ENCODE measurements at places on chromosomes 12 and 14.

GRCh38 chr12:95633049-95633731, 81.9 kb upstream of the USP44 start:
- DNase-seq = no peak

- DNase-seq = no peak
Observed at GRCh38 chr12:87428701-87429277, 600.4 kb downstream of the C12orf50 start.

DNA sequence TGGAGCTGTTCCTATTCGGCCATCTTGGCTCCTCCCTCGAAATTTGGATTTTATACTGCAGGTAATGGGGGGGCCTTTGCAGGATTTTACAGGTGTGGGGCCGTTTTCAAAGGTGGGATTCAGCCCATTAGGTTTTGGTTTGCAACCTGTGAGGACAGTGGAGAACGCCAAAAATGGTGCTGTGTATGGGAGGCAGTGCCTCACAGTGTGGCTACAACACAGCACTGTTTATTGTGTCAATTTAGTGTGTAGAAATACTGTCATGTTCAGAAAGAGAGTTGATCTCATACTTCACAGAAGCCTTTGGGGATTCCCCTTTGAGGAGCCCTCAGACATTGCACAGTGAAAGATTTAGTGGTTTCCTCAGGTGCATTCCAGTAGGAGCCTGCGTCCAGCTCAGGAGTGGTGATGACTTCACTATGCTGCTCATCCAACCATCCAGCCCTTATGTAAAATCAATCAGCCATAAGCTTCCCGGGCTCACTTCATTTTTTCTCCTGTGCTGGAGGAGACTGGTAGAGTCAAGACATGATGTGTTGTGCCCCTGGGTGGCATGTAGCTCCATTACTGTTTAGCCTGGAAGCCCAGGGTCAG, 92.7 kb upstream of the PRMT8 start:
- DNase-seq = no peak

DNA sequence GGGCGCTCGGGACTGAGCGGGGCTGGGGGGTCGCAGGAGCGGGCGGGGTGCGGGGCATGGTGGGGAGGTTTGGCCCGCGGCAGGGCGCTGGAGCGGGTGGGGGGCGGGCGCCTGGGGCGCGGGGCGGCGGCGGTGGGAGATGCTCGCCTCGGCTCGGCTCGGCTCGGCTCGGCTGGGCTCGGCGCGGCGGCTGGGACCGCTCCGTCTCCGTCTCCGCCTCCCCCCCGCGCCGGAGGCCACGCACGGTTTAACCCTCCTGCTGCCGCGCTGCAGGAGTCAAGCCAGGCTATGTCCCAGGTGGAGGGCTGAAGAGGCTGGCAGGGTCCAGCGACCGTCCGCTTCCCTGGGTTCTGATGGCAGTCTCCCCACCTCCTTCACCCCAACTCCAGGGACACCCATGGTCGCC, at the start of gene PIANP:
Gene PIANP (minus strand): TSS at position 170 of the 406 bp plus-strand sequence. CDS start 2,754 bp downstream, outside the sequence.
- peak; percentile 36 for DNase-seq

- no peak for DNase-seq
Observed at GRCh38 chr14:64515053-64515452, 10.5 kb downstream of the ZBTB1 start.

DNA sequence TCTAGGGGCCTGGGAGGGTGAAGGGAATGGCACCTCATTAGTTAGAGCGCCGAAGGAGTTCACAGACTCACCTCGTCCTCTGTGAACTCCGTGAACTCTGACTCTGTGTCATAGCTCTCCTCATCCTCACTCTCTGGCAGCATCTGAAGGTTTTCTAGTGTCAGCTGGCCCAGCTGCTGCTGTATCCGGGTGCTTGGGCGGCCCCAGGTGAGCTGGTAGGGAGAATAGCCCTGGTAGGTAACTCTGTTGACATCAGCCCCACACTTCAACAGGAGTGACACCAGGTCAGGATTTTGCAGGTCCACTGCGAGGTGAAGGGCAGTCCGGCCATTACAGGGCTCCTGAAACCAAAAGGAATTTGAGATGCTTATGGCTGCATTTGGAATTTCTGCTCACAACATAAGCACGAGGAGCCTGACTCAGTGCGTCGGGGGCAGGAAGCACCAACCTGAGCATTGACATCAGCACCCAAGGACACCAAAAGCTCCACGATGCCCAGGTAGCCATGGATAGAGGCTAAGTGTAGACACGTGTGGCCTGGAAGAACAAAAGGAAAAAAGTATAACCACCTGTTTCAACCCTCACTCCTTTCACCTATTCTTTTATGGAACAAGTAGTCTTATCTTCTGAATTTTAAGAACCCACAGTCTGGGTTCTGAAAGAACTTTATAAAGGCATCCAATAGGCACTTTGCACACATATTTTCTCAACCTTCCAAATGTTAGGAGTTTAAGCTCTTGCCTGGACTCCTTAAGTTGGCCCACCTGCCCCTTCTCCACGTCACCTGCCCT, 2.0 kb downstream of the NFKBIA start:
- no peak for DNase-seq

DNA sequence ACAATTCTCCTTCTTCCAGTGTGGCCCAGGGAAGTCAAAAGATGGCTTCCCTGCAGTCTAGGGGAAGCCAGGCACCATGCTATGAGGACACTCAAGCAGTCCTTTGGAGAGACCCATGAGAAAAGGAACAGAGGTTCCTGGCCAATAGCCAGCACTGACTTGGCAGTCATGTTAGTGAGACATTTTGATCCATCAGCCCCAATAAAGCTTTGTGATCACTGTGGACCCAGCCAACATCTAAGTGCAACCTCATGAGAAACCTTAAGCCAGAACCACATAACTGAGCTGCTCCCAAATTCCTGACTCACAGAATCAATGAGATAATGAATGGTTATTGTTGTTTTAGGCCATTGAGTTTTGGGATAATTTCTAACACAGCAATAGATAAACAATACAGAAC, 51.0 kb upstream of the NAP1L1 start:
- DNase-seq = no peak

- no peak for DNase-seq
Observed at GRCh38 chr12:131856366-131857097, 28.3 kb downstream of the MMP17 start.

GRCh38 chr14:57938533-57938932, 72.6 kb upstream of the SLC35F4 start:
- DNase-seq = no peak

DNA sequence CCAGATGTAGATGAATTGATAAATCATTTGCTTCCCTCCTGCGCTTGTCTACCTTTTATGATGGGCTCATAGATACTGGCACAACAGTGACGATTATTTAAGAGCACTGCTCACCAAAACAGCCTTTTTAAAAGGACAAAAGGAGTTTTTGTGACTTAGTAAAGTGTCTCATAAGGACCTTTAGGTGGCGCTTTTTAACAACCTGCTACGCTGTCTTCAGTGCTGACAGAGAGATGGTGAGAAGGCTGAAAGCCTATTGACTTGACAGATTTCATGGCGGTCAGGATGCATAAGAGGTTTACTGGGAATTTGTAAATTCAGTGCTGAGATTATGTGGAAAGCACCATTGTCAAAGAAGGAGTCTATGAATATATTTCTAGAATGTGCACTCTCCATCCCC, 87.6 kb downstream of the SLC15A5 start:
- peak; percentile 30 for DNase-seq

- no peak for DNase-seq
Observed at GRCh38 chr14:81350344-81351130, 49.6 kb downstream of the STON2 start.

GRCh38 chr12:115338566-115339294, 654.8 kb upstream of the TBX3 start:
- no peak for DNase-seq

- DNase-seq = no peak
Observed at GRCh38 chr14:64060648-64061096, 207.9 kb downstream of the SYNE2 start.

DNA sequence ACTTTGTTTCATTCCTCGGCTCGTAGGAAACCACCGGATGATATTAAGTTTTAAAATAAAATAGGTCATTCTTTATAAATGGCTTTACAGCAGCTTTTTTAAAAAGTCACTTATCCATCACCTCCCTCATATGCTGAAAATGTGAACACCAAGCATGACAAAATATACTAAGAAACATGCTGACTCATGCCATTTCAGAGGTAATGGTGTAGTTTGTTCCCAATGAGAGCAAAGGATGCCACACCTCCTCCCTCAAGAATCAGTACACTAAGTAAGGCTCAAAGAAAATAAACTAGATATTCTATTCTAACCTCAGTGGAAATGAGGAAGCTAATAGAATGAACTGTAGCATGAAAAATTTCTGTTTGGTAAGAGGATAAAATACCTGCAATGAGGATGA, 5.5 kb upstream of the DIO2 start:
- no peak for DNase-seq

DNA sequence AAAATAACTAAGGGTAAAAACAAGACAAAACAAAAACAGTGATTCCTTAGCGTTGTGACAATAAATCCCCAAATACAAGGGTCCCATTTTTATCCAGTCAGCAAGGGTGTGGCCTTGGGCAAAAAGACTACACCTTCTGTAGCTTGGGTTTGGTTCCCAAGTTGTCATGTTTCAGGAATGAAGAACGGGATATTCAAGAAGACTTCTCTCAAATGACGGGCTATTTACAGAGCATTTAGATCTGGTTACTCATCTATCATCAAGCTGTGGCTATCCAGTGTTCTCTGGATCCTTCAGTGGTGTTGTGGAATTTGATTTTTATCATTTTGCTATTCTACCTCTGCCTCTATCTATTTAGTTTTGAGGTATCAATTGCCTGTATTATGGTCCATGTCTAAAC, 219.7 kb downstream of the SLC25A21 start:
- no peak for DNase-seq

DNA sequence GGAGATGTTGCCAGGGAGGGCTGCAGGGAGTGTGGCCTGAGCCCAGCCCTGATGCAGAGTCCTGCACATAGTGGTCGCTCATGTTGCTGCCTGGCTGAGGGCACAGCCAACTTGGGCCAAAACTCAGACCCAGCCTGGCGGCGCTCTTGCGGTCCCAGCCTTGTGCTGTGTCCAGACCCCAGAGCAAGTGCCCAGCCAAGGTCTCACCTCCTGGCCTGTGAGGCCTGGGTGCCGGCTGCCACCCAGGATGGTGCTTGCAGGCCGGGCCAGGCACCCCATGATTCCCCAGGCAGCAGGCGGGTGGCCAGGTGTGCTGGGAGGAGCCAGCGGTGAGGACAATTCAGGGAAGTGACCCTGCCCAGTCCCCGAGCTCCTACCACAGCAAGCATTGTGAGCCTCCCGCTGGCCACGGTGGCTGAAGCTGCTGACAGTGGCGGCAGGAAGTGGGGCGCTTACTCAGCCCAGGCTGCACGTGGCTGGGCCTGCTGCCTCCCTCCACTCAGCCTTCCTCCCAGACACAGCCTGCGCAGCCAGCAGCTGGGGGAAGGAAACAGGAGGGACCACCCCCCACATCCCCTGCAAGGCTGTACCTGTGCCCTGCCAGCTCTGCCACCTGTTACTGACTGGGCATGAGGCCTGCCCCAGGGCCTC, 17.7 kb upstream of the PGF start:
- DNase-seq = no peak

GRCh38 chr12:68264158-68264855, 10.9 kb upstream of the IL22 start:
- no peak for DNase-seq

GRCh38 chr14:104107611-104108569, 22.4 kb downstream of the ASPG start:
- no peak for DNase-seq

GRCh38 chr12:96117460-96117859, 76.7 kb upstream of the ELK3 start:
- no peak for DNase-seq

DNA sequence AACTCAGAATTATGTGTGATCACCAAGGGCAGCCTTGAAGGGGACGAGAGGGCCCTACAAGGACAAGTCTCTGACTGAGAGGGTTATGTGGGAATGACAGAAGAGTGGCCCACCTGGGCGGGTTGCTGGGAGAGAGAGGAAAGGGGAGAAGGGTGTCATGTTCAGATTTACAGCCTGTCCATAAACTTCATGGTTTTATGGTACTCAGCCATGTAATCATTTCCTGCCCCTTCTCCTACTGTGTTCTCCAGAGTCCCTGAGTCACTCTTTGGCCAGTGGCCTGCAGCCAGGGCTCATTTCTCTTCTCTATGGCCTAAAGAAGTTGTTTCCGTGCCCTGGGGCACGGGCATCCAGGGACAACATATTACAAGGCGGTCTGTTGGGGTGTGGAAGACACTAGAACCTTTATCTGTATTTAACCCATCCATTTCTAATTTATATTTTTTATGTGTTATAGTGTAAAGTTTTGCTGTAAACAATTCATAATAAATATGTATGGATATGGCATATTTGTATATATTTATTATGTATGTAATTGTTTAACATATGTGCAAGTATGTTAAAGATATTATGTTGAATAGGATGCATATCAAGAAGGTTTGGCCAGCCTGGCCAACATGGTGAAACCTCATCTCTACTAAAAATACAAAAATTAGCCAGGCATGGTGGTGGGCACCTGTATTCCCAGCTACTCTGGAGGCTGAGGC, 26.9 kb downstream of the DDX47 start:
- DNase-seq = no peak

- no peak for DNase-seq
Observed at GRCh38 chr14:24323341-24323740, 11.5 kb downstream of the ADCY4 start.

Data from NCI-H1105 treated with DMSO at 0.1 percent for 48 hours (cell line).